Stimulated activated CD4-positive, alpha-beta T cell treated with anti-CD3 and anti-CD28 coated beads, Interleukin-12 subunit alpha, Interleukin-12 subunit beta, amount 100 ng/mL, for 4 hours (primary cell): ENCODE measurements at places on chromosomes 6 and 20.

DNA sequence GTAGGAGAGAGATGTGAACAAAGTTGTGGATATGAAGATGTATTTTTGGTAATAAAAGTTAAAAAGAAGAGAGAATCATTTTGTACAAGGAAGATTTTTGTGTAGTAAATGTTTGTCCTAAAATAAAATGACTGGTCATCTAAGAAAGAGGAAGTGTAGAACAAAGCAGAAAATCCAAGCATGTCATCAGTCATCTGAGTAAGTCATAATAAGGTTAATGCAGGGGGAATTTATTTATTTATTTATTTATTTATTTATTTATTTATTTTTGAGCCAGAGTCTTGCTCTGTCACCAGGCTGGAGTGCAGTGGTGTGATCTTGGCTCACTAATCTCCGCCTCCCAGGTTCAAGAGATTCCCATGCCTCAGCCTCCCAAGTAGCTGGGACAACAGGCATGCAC lies 15.7 kb upstream of the CGA start:
- DNase-seq, result no peak

DNA sequence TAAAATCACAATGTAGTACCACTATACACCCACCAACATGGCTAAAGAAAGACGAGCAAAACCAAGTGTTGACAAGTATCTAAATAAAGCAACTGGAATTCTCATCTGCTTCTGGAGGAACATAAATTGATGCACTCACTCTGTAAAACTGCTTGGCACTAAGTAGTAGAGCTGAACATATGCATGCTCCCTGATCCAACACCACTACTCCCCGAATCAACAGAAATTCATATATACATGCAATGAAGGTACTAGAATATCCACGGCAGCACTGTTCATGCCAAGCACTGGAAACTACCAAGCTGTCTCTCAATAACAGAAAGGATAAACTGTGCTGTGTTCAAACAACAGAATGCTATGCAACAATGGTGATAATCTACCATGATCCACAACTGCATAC lies 219.5 kb upstream of the RIN2 start:
- no peak for DNase-seq

DNA sequence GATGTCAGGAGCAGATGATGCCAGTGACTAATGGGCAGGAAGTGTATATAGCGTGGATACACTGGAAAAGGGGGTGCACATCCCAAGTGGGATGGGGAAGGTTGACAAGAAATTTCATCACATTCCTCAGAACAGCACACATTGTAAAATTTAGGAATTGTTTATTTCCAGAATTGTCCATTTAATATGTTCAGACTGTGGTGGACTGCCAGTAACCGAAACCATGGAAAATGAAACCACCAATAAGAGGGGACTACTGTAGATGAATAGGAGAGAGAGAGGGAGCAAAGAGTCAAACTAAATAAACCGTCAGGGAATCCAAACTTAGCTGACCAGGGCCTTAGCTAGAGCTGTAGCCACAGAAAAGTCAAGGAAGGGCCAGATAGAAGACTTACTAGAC lies 164.4 kb upstream of the PRDM1 start:
- DNase-seq, result no peak

DNA sequence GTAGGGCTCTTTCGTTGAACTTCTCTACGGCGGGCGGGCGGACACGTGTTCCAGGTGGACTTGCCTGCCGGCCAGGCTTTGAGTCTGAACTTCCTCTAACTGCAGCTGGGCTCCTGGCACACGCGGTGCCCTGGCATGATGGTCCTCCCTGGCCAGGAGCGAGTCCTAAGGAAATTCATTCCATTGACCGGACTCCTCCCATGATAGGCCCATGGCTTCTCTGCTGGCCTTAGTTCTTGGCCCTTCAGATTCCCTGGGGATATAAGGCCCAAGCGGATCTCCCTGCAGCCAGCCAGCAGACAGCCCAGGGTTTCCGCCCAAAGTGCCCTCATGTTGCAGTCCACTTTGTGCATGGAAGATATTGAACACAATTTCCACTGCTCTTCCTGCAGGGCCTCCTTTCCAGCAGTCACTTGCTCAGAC lies 39.4 kb downstream of the TBC1D7 start:
- no peak for DNase-seq

DNA sequence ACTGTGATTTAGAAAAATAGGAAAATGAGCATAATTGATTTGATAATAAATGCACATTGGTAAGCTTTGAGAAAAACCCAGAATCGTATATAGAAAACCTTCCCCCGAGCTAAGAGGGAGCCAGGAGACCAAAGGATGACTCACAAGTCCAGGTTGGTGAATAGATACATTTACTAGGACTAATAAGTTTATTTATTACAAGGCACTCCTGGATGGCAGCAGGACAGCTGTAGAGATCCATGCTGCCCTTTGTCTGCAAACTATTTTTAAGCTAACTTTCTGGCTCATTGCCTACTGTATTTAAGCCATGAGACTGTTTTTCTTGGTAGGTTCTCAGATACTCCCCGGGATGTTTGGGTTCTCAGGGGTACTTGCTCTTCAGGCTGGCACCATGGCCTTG lies 13.4 kb downstream of the CASP8AP2 start:
- no peak for DNase-seq

GRCh38 chr6:166026586-166027126 lies 141.0 kb downstream of the TBXT start:
- DNase-seq, result no peak

GRCh38 chr20:8930726-8931125 lies 138.2 kb upstream of the PLCB4 start:
- no peak for DNase-seq

DNA sequence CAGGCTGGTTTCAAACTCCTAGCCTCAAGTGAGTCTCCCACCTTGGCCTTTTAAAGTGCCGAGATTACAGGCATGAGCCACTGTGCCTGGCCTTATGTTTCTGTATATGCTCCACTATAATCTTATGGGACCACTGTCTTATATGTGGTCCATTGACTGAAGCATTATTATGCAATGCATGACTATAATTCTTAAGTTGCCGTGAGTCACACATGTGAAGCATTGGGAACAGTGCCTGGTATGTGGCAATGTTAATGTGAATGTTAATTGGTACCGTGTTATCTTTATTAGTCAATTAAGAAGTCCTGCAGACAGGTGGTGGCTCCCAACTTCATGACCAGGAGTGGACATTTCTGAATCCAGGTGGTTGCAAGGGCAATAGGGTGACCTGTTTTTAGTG lies 14.7 kb upstream of the ASXL1 start:
- no peak for DNase-seq

- DNase-seq, result no peak
Measured at GRCh38 chr6:161274488-161274858, 612 bp upstream of the AGPAT4 start.

- no peak for DNase-seq
Measured at GRCh38 chr20:20466341-20466879, 98.5 kb downstream of the INSM1 start.

- DNase-seq, result no peak
Measured at GRCh38 chr6:20703049-20703448, 168.8 kb downstream of the CDKAL1 start.

DNA sequence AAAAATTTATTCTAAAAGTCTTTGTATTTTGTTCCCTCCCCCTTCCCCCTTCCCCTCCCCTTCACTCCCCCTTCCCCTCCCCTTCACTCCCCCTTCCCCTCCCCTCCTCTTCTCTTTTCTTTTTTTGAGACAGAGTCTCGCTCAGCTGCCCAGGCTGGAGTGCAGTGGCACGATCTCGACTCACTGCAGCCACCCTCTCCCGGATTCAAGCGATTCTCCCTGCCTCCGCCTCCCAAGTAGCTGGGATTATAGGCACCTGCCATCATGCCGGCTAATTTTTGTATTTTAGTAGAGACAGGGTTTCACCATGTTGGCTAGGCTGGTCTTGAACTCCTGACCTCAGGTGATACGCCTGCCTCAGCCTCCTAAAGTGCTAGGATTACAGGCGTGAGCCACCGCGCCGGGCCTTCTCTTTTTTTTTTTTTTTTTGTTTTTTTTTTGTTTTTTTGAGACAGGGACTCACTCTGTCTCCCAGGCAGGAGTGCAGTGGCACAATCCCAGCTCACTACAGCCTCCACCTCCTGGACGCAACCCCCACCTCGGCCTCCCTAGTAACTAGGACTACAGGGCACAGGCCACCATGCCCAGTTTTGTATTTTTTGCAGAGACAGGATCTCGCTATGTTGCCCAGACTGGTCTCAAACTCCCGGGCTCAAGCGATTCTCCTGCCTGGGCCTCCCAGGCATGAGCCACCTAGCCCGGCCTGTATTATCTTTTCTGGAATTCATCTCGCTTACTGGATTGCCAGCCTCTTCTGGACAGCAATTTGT lies 1.1 kb upstream of the AFG1L start:
- DNase-seq, result no peak

GRCh38 chr6:63887002-63887751 lies 251.6 kb downstream of the PHF3 start:
- DNase-seq, result no peak

- no peak for DNase-seq
Measured at GRCh38 chr6:54959820-54960219, 113.2 kb downstream of the FAM83B start.

- no peak for DNase-seq
Measured at GRCh38 chr6:115323001-115323400, 737.7 kb downstream of the FRK start.

DNA sequence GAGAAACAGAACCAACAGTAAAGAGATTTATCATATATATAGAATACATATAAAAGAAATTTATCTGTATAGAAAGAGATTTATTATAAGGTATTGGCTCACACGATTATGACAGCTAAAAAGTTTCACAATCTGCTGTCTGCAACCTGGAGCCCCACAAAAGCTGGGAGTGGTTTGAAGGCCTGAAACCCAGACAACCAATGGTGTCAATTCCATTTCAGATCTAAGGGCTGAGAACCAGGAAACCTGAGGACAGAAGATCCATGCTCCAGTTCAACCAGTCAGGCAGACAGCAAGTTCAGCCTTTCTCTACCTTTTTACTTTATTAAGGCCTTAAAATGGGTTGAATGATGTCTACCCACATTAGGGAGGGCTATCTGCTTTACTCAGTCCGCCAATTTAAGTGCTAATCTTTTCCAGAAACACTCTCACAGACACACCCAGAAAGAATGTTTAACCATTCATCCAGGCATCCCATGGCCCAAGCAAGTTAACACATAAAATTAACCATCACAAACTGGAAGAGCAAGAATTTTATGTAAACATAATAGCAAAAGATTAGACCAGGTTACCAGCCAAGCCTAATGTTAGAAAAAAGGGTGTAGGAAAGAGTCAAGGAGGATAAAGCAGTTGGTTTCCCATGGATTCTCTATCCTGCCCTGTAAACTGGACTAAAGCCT lies 170.9 kb downstream of the FUT9 start:
- DNase-seq, result no peak

DNA sequence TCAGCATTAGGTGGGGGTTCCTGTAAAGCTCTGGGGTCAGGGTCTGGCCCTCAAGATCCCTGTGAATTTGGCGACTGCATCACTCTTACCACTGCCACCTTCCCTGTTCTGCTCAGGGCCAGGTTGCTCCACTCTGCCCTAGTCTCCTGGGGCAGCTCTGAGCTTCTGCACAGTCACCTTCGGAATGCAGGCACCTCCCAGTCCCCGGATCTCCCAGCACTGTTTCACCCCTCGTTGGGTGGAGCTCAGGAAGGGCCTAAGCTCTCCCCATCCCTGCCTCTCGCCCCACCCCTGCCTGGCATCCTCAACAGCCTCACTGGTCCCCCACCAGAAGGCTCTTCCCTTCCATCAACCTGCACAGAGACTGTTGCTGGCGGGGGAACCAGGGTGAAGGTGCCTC lies 46.2 kb downstream of the YTHDF1 start:
- no peak for DNase-seq

- DNase-seq, result peak; percentile 45
Measured at GRCh38 chr6:17580518-17581048, 19.5 kb upstream of the FAM8A1 start.

- no peak for DNase-seq
Measured at GRCh38 chr6:21710908-21711627, 117.5 kb downstream of the SOX4 start.

GRCh38 chr6:151616091-151616513 lies 122.3 kb downstream of the CCDC170 start:
- no peak for DNase-seq

DNA sequence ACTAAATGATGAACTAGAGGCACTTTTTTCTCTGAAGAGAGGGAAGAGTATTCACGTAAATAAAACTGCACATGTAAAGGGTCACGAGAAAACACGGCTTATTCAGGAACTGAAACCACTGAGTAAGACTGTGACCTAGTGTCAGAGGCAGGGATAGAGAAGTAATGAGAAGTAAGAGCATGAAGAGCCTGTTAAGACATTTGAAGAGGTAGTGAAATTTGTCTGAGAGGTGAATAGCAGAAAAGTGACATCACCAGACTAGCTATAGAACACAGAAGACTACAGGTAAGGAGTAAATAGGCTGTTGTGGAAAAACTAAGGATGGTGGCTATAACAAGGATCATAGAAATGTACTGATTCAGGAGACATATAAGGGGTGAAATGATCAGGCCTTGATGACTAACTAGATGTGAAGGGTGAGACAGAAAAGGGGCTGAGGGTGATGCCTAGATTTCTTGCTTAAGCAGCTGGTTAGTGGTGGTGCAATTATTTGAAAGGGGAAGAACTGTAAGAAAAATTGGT lies 76.8 kb downstream of the REV3L start:
- DNase-seq, result no peak

DNA sequence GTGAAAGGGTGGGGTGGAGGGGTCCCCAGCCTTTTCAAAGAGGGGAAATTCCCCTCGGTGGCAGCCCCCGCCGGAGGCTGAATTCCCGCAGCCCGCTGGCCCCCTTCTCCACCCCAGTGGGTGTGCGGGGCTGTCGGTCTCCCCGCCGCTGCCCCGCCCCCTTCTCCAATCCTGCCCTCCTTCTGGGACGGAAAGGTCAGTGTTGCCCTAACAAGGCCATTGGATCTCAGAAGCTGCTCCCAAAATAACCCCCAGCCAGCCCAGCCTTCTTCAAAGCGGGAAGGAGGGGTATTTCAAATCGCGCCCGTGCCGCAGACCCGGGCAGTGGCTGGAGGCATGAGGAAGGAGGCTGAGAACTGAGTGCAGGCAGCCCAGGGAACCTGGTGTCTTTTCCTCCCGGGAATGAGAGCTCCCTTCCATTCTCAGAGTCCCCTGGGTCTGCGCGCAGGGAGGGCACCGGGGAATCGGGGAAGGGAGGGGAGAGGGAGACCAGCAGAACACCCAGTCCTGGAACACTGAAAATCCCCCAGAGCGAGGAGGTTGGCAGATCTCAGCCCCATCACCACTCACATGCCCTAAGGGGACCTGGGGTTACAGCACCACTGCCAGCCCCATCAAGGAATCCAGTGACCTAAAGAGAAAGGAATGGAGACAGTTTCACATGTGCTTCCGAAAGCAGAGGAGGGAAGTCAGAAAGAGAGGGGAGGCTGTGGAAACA lies at the start of gene JPH2:
JPH2 (minus strand) TSS at position 135 of the 718 bp plus-strand sequence. CDS start 483 bp downstream, outside the sequence.
- DNase-seq, result no peak

DNA sequence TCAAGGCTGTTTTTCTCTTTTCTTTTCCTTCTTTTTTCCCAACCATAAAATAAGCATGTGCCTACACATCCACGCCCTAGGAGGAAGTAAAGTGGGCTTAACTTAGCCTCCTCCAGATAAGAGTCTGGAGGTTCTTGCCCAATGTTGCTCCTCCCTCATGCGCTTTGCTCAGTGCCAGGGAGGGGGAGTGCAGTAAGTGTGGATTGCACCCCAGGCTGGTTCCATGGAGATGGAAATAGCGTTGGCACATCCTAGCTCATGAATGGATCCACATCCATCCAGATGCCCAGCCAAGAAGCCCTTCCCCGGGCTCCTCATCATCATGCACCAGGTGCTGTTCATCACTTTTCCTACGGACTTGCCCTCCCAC lies 58.2 kb downstream of the NEDD9 start:
- no peak for DNase-seq

- DNase-seq, result no peak
Measured at GRCh38 chr6:87798393-87799278, 96.6 kb upstream of the AKIRIN2 start.

- no peak for DNase-seq
Measured at GRCh38 chr6:85403331-85404015, 46.4 kb upstream of the NT5E start.
